Fibroblast of upper back skin (primary cell): ENCODE measurements at places on chromosomes 3 and 15.
A peak's percentile ranks its signal among the peaks of the same experiment; 100 is the strongest.

GRCh38 chr15:82810061-82810889, 847 bp downstream of the WHAMM start:
- peak; percentile 47 for DNase-seq

- no peak for DNase-seq
These were observed 61.9 kb downstream of the LRRK1 start for GRCh38 chr15:100981086-100981485.

GRCh38 chr3:60854791-60855190, 396.5 kb downstream of the FHIT start:
- DNase-seq: no peak

DNA sequence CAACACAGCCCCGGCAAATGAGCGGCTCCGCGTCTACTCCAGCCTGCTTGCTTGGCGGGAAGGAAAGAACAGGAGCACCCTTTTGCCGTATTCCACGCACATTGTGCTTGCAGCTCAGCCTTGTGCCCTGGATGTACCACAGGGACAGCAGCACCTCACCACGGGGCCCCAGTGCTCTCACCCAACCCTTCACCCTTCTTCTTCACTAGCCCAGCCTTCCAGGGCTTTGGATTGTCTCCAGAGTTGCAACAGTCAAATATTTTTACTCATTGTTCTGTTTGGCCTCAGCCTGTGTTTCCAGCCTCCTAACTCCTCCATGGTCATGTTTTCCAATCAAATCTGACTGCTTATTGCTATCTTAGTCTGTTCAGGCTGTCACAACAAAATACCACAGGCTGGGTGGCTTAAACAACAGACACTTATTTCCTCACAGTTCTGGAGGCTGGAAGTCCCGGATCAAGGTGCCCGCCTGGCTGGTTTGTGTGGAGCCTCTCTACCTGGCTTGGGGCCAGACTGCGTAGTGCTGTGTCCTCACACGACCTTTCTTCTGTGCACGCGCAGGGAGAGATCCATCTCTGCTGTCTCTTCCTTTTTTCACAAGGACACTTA, 79.2 kb upstream of the ABHD17C start:
- DNase-seq: peak; percentile 57

GRCh38 chr3:59326246-59327024, 276.6 kb upstream of the CFAP20DC start:
- DNase-seq: no peak

- DNase-seq: no peak
These were observed 131.0 kb downstream of the NTRK3 start for GRCh38 chr15:88125576-88125975.

DNA sequence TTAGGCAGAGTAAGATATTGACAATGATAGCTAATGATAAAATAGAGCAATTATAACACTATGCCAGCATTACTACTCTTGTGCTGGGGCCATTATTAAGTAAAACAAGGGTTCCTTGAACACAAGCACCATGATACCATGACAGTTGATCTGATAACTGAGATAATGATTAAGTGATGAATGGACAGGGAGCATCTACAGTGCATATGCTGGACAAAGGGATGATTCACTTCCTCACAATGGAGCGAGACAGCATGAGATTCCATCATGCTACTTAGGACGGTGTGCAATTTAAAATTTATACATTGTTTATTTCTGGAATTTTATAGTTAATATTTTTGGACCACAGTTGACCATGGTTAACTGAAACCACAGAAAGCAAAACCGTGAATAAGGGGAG, 156.6 kb downstream of the FHIT start:
- DNase-seq: no peak

DNA sequence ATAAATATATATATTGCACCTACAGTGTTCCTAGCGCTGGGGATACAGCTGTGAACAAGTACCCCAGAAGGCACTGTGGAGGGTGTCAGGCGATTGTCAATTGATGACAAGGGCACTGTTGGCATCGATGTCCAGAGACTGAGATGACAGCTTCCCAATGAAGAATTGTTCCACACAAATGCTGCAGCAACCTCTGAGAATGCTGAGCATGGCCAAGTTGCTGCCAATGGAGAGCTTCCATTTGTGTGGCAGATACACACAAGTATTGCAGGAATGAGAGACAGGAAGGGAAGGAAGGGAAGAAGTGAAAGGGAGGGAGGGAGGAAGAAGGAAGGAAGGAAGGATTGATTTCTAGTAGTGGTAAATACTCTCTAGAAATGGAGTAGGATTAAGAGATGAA, 21.9 kb downstream of the LRTM1 start:
- DNase-seq: no peak

DNA sequence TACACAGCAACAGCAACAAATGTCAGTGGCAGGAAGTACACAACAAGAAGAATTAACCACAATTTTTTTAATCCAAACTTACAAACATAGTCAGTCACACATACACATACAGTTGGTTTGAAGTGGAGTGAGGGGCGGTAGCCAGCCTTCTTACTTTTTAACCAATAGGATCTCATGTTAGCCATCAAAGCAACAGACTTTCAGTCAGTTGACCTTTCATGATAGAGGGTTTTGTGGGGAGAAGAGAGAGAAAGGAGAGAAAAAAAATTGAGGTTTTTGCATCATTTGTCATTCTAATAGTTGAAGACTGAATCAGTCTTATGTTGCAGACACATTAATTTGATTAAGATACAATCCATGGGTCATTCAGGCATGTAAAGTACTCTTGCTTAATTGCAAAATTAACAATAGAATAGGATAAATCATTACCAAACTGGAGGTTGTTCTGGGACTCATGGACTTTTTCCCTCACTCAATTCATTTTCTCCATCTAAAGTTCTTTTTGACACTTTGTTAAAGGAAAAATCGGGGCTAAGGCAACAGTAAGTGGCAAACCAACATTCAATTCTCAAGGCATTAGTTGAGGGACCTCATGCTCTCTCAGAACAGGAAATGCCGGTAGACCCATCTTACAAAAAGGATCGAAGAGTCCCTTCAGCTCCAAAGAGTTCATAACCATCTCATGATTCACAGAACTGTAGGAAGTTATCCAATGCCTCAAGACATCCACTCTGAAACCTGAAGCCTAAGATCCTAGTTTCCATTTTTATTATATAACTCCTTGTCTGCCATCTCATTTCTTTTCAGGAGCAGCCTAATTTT, 159.5 kb upstream of the LPP start:
- DNase-seq: peak; percentile 92

DNA sequence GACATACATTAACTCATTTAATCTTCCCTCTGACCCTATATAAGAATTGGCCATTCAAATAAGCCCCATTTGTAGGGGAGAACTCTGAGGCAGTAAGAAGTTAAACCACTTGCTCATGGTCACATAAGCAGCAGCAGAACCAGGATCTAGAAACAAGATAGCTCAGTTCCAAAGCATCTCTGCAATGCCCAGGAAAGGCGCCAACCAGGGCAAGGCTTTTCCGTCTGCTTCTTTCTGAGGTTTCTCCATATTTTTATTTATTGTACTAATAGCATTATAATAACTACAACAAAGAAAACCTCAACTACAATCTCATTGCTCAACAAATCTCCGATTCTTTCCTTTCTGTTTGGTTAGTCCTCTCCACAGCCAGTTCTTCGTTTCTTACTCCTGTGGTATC, 4.3 kb upstream of the UBE2E2 start:
- no peak for DNase-seq

DNA sequence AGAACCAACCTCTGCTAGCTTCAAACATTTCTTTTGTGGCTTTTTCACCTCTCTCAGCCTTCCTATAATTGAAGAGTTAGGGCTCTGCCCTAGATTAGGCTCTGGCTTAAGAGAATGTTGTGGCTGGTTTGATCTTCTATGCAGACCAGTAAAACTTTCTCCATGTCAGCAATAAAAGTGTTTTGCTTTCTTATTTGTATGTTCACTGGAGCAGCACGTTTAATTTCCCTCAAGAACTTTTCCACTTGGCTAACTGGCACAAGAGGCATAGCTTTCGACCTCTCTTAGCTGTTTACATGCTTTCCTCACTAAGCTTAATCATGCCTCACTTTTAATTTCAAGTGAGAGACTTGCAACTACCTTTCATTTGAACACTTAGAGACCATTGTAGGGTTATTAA, 964.7 kb downstream of the ROBO2 start:
- no peak for DNase-seq

GRCh38 chr15:71153823-71154524, 38.7 kb downstream of the THSD4 start:
- peak; percentile 40 for DNase-seq

- no peak for DNase-seq
These were observed 129.1 kb downstream of the MECOM start for GRCh38 chr3:169534439-169534838.

- DNase-seq: no peak
These were observed 15.3 kb downstream of the PIGB start for GRCh38 chr15:55334371-55334770.
